Left hindlimb (tissue), 1 donor: ENCODE measurements at places on chromosomes 13 and 19.

DNA sequence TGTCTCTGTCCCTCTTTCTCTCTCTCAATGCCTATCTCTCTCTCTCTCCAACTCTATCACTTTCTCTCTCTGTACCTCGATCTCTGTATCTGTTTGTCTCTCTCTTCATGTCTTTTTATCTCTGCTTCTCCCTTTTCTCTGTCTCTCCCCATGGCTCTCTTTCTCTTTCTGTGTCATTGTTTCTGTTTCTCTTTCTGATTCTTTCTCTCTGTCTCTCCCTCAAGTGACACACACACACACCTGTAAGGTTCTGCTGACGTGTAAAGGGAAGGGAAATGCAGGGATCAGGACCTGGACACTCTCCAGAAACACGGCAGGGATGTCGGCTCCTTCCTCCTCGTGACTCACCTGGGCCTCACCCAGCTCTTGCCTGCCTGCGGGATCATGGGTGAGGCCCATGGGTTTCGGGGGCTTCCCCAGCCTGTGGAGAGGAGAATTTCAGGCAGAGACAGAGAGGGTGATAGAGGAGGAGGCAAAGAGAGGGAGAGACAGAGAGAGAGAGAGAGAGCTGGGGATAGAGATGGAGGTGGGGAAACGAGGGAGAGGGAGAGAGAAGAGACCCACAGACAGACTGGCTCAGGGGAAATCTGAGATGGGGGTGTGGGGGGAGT, 5.4 kb upstream of the PLAUR start:
- no peak for DNase-seq

DNA sequence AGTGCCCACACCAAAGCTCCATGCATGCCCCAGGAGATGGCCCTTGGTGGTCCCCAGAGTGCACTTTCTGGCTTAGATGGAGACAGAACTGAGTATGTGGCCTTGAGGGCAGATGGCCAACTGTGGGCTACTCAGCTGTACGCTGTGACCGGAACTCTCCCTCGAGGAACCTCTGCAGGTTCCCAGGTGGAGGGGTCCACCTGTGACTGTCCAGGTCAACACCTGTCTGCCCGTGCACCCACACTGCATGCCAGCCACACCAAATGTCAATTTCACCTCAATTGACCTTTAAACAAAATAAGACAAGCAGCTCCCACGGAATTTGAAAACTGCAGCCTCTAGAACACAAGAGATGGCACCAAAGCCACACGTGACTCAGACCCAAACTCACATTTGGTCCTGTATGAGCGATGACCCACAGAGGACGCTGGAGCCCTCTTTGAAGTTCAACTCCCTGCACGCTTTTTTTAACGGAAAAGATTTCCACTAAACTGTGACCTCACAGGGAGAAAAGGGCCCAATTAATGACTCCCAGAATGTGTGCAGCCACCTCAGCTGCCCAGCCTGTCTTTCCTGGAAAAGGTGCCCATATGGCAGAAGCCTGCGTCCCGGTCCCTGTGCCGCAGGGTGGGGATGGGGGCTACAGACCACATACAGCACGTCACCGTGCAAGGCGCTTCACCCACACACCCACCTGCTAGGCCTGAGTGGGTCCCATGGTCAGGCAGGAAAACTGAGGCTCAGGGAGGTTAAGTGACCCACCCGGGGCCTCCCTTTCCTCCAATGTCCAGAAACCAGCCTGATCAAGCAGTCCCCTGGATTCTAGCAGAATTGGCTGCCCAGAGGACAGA, 47.7 kb downstream of the KLF2 start:
- no peak for DNase-seq

GRCh38 chr19:18460900-18461299, 23.0 kb upstream of the ISYNA1 start:
- DNase-seq, result no peak

DNA sequence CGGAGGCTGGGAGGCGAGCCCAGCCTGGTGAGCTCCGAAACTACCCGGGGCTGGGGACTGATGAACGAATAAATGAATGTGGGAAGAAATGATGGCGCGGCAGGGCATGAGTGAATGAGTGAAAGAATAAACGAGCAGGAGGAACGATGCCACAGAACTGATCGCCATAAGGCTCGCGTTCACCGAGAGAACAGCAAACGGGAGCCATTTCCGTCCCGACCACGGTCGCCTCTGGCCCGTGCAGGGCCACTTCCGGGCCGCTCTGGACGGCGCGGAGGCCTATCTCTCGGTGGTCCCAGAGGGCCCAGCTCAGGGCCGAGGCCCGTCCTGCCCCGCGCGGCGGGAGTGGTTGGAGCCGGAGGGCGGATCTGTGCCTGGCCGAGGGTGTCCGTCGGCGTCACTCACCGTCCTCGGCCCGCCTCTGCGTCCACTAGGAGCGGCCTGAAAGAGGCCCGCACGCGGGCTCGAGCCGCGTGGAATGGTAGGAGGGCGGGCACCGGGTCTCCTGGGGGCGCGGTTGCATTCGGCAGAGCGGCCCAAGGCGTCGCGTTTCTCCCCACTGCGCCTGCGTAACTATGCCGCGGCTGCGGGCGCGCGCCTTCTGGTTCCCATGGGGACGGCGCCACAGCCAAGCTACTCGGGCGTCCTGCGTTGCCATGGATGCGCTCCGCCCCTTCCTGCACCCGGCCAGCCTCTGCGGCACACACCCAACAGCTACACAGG, at the start of gene ZNF497:
TSS of gene ZNF497 (minus strand) at position 480 of the 723 bp plus-strand sequence. CDS start 5,116 bp downstream, outside the sequence.
- DNase-seq, result peak; percentile 97

DNA sequence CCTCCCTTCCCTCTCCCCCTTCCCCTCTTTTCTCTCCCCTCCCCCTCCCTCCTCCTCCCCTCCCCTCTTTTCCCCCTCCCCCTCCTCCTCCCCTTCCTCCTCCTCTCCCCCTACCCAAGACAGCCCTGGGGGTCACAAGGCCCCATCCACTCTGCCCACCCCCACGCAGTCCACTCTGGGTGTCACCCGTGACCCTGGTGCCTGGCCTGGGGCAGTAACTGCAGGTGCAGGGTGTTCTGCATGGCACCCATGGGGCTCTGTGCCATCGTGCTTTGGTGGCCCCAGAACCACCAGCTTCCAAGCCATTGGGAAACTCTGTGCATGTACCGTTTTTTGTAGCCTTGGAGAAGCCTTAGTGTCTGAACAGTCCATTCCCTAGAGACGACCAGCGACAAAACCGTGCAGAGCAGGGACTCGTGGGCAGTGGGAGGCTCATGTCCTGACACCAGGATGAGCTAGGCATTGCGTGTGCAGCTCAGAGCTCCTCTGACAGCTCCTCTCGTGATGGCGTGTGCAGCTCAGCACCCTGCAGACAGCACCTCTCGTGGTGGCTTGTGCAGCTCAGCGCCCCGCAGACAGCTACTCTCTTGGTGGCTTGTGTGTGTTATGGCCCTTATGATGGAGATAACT, 43.7 kb upstream of the F7 start:
- DNase-seq, result no peak

- DNase-seq, result no peak
These were observed 24.9 kb downstream of the GPR12 start for GRCh38 chr13:26735677-26736076.

DNA sequence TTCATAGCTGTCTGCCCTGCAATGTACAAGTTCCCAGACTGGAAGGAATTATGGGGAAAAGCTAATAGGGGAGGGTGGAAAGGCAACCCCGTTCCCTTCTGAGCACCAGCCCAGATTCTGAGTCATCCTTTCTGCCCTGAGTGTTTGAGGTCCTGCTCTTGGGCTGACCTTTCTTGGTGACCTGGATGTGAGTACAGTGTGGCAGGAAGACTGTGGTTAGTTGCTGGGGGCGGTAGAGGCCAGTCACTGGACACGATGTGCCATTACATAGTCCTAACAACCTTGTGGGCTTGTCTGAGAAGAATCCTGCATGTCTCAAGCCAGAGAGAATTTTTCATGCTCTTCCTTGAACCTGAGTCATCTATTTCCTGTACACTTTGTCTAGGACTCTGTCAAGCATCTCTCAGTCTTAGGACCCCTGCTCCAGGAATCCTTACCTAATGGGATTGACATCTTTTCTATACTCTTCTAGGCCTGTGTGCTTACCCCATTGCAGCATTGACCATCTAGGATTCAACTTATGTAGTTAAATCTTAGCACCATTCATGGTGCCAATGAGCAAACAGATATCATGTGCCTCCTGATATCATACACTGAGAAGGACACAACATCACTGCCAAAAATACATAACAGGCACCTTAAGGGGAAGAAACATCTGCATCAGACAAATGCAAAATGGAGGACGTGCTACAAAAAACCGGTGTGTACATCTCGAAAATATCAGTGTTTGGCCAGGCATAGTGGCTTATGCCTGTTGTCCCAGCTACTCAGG, 8.1 kb upstream of the ANGPTL4 start:
- peak; percentile 40 for DNase-seq

- DNase-seq, result peak; percentile 82
These were observed at the start of gene ATG4D for GRCh38 chr19:10543420-10544241. TSS of gene ATG4D (plus strand) at chr19:10543904. CDS start at chr19:10544091, 187 bp downstream.

DNA sequence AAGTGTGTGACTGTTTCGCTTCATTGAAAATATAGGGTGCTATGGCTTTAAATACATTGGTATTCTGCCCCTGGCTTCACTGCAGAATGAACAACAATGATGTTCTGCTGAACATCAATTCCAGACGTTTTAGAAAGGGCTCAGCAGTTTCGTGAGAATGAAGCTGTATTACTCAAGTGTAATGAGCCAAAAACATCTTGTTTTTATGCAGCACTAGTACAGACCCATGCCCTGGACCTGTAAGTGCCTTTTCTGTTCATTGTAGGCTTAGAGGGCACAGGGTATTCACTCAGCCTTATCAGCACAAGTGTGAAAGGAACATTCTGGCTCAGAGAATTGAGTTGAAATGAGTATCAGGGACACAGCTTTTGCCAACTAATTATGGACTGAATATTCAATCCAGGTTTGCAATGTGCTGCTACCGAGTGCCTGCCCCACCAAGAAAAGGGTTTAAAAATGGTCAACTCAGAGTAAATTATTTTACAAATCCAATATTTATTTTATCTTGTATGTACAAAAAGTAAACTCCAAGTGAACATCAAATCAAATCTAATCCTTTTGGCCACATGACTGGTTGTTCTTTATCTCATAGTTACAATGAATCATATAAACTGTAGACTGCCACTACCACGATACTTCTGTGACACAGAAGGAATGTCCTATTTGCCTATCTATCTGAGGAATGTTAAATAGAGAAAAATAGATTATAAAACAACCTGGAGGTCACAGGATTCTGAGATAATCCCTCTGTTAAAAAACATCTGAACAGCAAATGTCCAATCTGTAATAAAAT, 362.8 kb downstream of the NALCN start:
- DNase-seq, result no peak

GRCh38 chr19:8526345-8527091, 12.6 kb upstream of the ZNF414 start:
- peak; percentile 94 for DNase-seq

- peak; percentile 70 for DNase-seq
These were observed 1.4 kb downstream of the KCTD15 start for GRCh38 chr19:33797802-33798671.

GRCh38 chr19:40553885-40554857, 22.5 kb upstream of the SHKBP1 start:
- DNase-seq, result no peak

- no peak for DNase-seq
These were observed 665 bp upstream of the ATG4D start for GRCh38 chr19:10543059-10543419.

DNA sequence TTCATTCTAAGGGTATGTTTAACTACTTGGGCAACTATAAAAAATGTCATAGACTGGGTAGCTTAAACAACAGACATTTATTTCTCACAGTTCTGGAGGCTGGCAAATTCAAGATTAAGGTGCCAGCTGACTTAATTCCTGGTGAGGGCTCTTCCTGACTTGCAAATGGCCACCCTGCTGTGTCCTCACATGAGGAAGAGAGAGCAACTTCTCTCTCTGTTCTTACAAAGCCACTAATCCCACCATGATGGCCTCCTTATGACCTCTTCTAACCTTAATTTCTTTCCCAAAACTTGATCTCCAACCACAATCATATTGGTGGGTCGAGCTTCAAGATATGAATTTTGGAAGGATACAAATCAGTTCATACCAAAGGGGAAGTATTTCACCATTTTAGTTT, 399.0 kb downstream of the DCT start:
- DNase-seq, result no peak

DNA sequence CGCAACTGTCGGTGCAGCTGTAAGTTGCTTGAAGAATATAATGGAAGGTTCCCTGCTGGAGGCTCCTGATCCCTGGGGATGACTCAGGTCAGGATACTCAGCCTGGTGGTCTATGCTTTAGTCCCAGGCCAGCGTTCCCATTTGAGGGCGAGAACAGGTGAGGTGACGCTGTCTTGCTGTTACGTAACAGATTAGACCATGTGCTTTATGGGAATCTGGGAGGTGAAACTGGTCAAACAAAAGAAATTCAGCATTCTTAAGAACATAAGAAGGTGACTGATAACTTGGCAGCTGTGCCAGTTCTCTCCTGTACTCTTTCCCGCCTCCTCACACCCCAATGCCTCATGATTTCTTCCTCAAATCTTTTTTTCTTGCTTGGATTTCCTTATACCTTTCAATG, at the start of gene CXCL17:
TSS of gene CXCL17 (minus strand) at position 114 of the 400 bp plus-strand sequence. CDS start 114 bp downstream, outside the sequence.
- DNase-seq, result no peak

DNA sequence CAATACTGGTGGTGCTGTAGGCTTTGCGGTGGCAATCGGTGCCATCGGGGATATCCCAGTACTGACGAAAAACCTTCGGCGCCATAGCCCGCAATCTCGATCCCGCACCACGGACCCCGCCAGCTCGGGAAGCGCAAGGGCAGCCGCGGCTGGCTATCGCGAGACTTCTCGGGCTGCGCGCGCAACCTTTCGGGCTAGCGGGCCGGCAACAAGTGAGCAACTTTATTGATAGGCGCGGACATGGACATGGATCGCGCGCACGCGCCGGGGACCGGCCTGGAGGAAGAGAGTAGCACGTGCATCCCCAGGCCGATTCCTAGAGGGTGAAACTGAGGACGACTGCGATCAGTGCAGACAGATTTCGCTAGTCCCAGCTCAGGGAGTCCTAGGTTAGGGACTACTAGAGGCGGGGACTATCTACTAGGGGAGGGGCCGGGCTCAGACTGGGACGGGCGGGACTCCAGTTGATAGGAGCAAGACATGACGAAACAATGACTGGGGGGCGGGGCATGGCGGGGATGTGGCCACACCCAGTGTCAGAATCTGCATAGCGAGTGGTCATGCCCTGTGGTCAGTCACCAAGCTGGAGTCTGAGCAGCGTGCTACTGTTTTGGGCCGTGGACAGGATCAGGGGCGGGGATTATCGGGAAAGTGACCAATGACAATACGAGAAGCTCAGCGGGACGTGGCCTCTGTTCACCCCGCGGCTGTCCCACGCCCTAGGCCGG, at the start of gene NDUFA11:
TSS of gene NDUFA11 (minus strand) at position 167 of the 728 bp plus-strand sequence. CDS start at position 85, 82 bp downstream.
- DNase-seq, result peak; percentile 98
